ENCODE measurements at places on chromosomes 2 and 18.

DNA sequence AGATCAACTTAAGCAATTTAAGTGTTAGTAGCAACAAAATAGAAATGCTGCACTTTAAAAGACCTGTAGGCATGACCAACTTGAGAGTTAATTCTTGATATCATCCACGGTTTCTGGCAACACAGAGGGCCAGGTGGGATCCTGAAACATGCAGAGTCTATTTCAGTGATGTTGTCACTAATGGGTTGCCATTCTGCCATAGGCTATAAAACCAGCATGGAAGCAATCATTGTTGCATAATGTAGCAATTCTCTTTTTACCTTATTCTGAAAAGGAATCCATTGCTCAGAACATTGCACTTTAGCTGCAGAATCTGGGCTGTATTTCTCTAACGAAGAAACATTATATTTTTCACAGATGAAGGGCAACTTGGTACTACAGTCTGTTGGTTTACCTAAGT is 53.9 kb upstream of the CD302 start:
- no peak for DNase-seq

DNA sequence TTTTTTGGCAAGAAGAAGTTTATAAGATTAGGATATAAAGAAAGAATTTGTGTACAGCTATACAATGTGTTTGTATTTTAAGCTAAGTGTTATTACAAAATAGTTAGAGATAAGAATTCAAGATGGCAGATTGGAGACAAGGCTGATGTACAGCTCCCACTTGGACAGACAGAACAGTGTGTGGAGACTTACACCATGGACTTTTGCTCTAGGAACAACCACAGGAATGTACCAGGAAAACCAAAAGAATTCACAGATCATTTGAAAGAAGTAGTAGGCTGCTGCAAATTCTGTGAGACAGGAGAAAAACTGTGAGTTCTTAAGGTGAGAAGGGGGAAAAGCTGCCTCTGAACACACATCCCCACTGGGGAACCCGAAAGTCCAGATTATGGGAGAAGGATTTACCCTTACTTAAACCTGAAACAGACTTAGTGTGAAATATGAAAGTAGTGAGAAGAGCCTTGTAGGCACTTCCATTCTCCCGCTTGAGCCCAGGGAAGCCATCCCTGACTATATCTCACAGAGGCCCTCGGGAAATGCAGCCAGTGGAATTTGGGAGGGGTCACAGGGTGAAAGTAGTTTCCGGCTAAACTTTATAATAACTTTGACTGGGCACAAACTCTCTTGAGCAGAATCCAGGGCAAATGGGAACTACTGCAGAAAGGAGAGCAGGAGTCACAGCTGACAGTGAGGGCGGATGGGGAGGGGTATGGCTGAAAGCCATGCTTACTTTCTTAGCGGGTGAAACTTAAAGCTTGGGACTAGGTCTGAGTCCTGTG is 11.6 kb upstream of the RPRD1A start:
- DNase-seq = no peak

DNA sequence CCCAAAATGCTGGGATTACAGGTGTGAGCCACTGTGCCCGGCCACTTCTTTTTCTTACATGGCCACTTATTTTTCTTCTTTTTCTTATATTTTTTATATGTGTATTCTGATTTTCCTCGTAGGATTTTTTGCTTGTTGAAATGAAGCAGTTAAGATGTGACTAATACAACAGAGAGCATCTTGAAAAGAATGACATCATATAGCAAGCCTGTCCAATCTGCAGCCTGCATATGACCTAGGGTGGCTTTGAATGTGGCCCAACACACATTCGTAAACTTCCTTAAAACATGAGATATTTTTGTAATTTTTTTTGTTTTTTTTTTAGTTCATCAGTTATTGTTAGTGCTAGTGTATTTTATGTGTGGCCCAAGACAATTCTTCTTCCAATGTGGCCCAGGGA is 704.0 kb downstream of the NRXN1 start:
- DNase-seq = no peak

GRCh38 chr2:154527962-154528361 is 170.5 kb upstream of the KCNJ3 start:
- DNase-seq = no peak

DNA sequence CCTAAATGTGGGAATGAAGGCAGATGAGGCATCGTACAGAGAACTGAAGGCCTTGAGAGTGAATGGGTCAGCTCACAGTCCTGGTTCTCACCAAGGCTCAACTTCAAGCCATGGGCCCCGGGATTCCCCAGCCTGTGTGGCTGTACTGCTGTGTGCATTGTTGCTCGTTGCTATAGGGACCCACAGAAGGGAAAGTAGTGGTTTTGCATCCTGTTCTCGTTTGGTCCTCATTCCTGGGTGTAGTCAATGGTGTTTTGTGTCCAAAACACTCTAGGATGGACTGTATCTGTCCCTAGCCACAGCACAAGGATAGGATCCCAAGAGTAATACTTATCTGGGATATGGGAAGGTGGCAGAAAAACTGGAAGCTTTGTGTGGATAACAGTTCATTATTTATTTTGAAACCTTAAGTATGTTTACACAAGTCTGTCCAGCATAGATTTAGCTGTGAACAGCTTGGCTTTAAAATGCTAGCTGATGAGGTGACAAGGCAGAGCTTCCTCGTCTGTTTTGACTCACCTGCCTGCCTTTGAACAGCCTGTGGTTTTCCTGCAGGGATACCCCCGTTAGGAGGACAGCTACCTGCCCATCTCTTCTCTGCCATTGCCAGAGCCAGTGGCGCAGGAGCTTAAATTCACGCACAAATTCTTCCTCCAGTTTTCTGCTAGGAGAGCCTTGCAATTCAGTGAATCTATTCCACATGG is 85.0 kb downstream of the WDSUB1 start:
- no peak for DNase-seq

DNA sequence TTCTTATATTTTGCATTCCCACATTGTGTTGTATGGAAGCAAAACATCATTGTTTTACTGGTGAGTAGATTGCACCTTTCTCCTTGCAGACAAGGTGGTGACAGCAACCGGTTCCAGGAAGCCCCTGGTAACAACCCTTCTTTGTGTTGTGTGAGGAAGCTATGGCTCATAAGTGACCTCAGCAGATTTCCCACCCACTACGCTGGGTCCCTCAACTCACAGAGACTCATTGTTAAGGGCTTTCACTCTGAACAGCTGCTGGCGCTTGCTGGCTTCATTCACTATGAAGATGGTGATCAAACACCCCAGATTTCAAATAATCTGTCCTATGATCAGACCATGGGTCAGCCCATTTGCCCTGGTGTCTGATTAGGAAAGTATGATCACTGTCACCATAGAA is 53.4 kb downstream of the WIPF1 start:
- no peak for DNase-seq

DNA sequence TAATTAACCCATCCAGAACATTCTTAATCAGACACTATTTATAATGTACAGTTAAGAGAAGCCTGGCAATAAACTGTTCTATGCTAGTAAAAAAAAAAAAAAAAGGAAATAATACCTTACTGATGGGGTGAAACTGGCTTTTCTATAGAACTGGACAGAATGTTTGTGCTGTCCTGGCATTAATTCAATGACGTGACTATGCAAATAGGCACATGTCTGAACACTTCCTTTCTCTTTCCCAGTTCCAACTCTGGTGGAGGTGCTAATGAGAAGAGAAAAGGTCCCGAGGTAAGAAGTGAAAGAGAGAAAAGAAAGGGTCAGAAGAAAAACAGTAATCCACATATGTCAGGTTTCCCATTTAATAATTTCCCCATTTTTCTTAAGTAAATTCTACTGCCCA is 508.4 kb downstream of the ZEB2 start:
- no peak for DNase-seq

- DNase-seq = no peak
Measured at GRCh38 chr2:23505218-23505983, 120.4 kb downstream of the KLHL29 start.

DNA sequence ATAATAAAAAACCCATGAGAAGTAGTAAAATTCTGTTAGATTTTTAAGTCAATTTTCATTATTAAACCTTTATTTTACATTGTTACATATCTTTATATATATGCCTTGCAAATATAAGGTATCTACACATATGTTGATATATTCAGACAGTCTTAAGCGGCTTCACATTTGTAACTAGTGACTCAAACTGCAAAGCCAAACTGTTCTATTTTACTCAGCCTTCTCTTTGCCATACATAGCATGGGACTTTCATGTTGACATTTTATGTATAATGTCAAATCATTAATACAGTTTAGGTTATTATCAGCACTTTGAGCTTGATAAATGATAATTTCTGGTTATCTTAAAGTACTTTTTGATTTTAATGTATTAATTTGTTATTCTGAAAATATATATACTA is 125.0 kb upstream of the WDSUB1 start:
- no peak for DNase-seq

DNA sequence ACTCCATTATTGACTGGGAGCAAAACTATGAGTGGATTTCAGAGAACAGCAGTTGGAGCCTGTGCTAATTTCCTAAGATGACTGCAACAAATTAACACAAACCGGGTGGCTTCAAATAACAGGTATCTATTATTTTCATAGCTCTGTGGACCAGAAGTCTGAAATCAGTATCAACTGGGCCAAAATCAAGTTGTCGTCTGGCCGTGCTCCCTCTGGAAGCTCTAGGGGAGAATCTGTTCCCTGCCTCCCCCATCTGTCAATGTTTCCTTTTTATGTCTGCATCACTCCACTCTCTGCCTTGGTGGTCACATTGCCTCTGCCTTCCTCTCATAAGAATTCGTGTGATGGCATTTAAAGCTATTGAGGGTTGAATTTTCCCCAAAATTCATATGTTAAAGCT is 269.8 kb downstream of the TMX3 start:
- DNase-seq = no peak

DNA sequence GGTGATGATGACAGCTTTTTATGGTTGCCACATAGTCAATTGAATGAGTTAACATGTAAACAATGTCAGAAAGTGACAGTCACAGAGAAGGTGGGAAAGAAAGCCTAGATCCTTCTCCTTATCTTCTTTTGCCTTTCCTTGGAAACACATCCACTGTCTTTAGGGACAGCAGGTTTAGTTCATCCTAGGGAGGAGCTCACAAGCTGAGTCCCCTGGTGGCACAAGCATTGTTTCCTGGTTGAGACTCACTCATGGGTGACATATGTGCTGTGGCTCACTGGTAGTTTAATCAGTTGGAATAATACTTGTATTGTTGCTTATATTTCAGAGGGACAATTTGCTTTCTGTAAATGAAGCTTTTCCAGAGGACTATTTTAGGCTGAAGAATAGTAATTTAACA is 598.5 kb downstream of the CNTNAP5 start:
- DNase-seq = no peak

DNA sequence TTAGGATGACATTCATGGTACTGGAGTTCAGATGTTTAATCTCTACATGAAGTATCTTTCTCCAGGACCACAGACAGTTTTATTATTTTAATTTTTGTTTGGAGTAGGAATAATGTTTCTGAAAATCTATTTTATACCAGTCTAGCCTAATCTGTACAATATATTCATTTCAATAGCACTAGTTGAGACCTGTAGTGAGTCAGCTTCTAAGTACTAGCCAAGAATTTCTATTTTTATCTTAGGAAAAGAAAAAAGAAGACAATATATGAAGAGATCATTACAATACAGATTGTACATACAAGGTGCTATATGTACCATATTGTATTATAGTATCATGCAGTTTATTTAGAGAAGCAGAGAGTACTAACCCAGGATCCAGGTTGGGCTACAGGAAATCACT is 826.9 kb upstream of the PIK3C3 start:
- no peak for DNase-seq

DNA sequence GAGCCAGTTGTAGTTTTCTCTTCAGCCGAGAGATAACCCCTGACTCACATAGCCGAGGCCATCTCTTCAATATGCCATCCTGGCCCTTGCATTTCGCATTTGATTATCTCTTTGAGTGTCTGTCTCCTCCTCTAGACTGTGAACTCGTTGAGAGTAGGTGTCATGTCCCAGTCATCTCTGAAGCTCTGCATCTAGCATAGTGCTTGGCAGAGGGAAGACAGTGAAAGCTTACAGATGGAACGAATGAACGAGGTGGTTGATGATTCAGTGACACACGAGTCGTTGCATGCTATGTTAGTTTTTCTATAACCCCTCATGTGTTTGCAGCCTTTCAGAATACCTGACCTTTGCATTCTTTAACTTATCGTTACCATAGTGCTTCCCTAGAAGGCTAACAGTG is 59.9 kb upstream of the CYRIA start:
- DNase-seq = no peak

GRCh38 chr2:165196411-165196810 is 7.4 kb downstream of the SCN3A start:
- DNase-seq = no peak

- DNase-seq = no peak
Measured at GRCh38 chr18:77366720-77367641, 117.3 kb downstream of the GALR1 start.

DNA sequence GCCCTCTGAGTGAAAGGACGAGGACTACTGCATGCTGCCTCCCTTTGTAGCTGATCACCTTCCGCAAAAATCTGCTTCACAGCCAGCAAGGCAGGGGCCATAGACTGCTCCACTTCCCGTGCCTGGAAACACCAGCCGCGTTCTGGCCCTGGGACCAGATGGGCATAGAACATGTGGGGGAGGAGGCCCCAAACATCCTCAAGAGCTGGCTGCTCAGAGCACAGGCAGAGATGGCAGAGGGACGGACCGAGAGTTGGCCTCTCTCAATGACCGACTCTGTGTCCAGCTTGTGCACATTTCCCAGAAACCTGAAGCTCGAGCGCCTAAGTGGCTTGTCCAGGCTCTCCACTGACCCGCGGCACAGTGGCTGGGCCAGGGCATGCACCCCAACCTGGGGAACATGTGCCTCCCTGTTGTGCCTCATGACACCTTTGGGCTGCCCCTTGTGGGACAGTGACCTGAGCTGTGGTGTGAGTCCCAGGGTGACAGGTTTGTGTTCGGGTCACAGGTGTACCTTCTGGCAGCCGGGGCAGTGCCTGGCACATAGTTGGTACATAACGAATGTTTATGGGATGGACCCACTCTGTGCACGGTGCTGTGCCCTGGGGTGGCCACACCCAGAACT is 9.1 kb downstream of the KCNF1 start:
- no peak for DNase-seq

- no peak for DNase-seq
Measured at GRCh38 chr2:224183086-224183485, 144.0 kb upstream of the SERPINE2 start.

- DNase-seq = no peak
Measured at GRCh38 chr2:240347949-240348500, 87.4 kb upstream of the GPC1 start.

DNA sequence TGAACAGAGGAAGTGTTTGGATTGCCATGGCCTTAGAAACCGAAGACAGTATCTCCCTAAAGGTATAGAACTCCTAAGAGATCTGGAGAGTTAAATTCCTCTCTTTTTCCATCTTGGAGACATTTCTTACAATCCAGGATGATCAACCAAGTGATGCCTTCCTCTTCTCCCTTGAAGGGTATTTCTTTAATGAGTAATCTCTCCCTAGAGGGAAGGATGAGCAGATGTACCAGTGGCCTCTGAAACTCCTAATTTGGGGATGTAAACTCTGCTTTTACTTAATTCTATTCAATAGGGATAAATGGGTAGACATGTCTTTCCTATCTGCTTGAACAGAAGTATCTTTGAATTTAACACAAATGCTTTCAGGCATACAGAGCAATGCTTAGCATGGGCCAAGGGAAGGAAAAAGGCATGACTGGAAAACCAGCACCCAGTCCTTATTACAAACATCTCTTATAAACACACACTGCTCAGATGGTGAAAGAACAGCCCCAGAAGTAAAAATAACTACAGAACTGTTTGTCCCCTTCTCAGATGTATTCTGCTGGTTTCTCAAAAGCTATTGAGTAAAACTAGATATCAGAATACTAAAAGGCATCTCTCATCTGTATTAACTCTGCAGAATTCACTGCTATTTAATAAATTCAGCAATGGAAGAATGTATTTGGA is 4.7 kb upstream of the THNSL2 start:
- no peak for DNase-seq
